GM04503 (cell line): ENCODE measurements at places on chromosomes 7 and 10.

DNA sequence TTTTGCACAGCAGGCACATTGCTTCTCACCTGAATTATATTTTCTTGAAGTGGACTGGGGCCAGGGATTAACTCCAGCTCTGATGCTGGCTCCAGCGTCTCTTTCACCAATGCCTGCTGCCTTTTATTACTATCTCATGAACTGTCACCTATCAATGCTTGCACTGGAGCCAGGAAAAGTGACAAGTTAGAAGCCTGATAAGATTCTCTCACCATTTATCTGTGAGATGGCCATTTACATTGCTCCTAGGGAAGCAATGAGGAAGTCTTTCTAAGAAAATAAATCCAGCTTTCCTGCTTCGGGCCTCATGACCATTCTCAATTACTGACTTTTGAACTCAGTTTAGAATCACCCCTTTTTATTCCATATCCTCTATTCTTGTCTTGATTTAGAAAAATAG is 48.5 kb upstream of the LRRTM3 start:
- DNase-seq = no peak

DNA sequence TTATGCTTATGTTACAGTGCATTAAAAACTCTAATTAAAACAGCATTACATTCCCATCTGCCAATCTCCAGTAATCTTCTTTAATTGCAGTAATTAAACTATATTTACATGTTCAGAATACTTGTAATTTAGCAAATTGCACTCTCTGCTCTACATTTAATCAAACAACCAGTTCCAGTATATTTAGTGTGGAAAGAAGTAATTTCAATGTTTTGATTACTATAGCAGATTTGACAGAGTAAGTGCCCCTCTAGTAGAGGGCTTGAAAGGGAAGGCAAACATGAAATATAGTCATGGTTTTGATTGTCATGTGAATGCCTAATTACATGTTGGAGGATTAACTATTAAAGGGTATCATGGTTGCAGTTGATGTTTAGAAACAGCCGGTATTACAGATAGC is 739.7 kb downstream of the AUTS2 start:
- no peak for DNase-seq

DNA sequence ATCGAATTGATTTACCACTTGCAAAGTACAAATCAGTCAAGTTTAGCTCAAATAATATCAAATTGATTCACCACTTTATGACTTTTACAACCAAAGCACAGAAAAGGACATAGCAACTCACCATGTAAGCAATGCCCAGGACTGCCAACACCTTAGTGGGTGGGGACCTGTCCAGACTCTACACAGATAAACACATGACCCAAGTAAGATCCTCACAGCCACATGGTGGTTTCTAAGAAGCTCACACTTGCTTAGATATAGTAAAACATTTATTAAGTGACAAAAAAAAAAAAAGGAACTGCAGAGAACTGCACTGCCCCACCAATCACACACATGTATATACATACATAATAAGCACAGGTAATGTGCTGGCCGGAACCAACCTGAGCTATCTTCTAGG is 116.2 kb downstream of the SLC25A13 start:
- DNase-seq = no peak

GRCh38 chr10:644076-644942 is 45.2 kb downstream of the DIP2C start:
- no peak for DNase-seq

DNA sequence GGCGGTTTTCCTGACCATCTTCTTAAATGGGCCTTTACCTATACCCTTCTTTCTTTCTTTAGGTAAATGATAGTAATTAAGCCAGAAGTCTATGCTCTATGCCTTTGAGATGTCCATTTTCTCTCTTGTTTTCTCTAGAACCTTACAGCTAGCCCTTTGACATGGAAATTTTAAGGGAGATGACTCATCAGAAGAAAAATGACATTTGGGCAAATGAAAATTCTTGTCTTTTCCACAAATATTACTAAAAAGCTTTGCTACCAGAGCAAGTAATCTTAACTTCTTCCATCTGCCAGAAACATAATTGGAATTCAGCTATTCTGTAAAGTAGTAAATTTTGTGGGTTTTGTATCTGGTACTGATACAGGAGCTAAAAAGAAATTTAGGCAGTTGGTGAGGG is 59.5 kb downstream of the CCDC3 start:
- DNase-seq = no peak

DNA sequence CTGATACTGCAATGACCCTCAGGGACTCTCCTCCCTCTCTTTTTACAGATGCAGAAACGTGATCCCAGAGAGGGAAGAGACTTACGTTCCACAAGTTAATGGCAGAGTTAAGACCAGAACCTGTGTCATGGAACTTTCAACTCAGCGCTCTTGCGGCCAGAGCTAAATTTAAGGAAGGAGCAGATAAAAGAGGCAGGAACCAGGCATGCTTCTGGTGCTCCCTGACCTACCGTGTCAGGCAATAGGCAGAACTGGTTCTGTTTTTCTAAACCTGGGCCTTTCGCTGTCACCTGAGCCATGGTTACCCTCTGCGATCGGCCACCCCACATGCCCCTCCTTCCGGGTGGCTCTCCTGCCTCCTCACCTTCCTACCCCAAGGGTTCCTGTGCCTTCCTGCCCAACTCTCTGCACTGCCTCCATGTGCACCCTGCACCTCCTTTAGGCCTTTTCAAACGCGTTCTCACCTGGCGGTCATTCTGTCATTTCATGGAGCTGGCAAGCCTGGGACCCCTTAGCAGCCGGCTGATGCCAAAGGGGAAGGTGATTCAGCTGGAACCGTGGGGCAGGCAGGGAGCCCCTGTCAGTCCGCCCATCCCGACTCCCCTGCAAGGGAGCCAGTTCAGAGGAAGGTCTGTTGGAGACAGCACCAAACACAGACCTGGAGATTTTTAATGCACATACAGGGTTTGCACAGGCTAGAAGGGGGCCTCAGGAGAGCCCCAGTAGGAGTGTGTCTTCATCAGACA is 7.7 kb upstream of the GBX1 start:
- DNase-seq = no peak

GRCh38 chr7:86643561-86644281 is at the start of gene GRM3:
Gene GRM3, plus strand, starts transcription at chr7:86643909. Its CDS starts 121,237 bp downstream, at chr7:86765146.
- no peak for DNase-seq

GRCh38 chr10:10796774-10797415 is 220.8 kb upstream of the CELF2 start:
- no peak for DNase-seq

- no peak for DNase-seq
Observed at GRCh38 chr7:144497282-144497681, 93.8 kb upstream of the NOBOX start.

- DNase-seq = no peak
Observed at GRCh38 chr10:125190414-125190813, 30.1 kb upstream of the CTBP2 start.

DNA sequence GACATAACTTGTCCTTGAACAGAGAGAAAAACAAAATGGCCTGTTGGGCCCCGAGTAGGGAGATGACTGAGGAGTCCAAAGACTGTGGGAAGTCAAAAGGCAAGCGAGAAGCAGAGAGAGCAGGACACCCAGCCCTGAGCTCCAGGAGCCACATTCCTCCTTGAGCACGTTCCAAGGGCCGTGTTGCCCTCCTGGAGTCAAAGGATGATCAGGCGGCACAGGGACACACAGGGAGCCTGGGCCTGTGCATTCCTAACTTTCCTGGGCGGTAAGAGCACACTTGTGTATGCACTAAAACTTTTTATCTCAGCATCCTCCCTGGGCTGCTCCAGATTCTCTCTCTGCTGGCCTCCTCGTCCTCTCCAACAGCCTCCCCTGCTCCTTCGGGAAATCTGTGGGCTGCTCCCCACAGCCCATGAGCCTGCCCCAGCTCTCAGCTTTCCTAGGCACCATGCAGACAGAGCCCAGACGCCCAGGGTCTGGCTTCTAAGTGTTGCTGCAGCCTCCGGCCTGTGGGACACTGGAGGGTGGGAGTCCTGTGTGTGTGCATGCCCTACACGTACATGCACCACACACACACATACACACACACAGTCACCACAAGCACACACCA is 281.8 kb downstream of the POU6F2 start:
- DNase-seq = no peak

DNA sequence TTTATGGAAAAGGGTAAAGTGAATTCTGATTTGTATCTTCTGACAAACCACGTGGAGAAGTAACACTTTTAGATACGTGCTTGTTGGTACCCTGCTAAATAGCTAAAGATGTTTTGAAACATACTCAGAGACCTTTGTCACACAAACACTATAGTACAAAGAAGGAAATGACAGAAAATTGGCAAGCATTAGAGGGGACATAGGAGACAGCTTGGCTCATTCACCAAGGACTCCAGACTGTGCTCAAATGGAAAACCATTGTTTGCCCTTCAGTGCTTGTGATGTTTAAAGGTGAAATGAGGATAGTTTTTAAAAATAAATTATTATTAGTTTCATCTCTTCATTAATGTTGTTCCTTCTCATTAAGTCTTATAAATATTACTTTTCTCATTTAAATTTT is 34.0 kb upstream of the CD36 start:
- no peak for DNase-seq

GRCh38 chr10:36341471-36341870 is 699.4 kb upstream of the FZD8 start:
- DNase-seq = no peak

DNA sequence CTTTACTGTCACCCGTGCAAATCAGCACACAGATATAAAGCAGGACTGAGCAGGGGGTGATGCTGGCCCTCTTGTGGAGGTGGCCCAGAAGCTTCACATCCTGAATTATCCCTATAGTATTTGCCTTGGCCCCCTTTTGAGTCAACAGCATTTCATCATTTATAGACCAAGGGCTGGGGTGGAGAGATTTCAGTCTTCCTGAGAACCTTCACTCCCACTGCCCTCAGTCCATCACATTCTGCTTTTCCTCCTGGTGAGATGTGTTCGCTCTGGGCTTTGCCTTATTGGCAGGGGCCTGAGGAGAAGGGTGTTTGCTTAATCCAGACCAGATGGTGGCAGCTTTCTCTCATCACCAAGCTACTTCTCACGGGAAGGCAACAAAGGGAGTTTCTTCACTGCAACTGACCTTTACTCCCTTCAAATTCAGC is 47.7 kb downstream of the NOC3L start:
- peak; percentile 59 for DNase-seq

DNA sequence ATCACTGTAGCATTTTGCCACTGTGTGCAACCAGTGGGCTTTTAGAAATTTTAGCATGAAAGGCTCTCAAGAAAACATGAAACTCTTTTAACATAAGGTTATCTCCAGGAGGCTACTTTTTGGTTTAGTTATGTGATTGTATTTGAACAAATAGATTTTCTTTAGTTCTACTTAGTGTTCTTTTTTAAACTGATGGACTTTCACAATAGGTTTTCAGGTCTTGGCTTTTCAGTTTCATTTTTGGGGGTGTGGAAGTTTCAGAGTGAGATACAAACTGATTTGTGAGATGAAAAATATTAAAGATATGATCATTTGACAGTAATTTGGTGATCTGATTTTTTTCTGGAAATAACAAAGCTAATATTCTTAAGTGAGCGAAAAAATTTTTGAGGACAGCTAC is 344.1 kb downstream of the PHF14 start:
- DNase-seq = no peak

DNA sequence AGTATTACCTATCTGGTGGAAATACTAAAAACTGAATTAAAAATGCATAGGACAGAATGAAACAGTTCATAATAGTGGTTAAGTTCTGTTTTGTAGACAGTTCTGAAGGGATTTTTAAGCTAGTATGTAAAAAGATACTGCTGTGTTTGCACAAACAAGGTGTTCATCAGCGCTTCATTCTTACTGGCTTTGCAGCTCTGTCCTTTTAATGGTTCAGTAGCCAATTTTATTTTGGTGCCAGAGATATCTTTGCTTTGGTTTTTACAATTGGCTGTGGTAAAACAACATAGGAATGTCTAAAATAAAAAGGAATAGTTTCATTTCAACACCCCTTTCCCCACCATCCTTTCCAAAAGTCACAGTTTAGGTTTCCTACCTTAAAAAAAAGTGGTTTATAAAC is 33.0 kb downstream of the STAM start:
- DNase-seq = no peak

DNA sequence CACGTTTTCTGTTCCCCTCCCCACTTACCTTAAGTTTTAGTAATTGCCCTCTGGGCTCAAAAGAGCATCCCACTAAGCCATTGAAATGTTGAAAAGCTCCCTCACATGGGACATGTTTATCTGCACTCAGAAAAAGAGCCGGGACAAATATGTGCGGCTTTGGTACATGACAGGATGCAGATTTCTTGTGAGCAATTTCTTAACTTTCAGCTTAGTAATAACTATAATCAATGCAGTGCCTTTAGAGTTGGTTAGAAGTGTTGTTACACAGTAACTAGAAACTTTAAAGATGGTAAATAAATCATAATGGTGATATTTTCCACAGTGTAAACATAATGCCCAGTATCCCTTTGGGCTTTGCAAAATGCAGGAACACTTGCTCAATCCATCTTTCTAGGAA is 89.2 kb downstream of the ZNF365 start:
- no peak for DNase-seq

DNA sequence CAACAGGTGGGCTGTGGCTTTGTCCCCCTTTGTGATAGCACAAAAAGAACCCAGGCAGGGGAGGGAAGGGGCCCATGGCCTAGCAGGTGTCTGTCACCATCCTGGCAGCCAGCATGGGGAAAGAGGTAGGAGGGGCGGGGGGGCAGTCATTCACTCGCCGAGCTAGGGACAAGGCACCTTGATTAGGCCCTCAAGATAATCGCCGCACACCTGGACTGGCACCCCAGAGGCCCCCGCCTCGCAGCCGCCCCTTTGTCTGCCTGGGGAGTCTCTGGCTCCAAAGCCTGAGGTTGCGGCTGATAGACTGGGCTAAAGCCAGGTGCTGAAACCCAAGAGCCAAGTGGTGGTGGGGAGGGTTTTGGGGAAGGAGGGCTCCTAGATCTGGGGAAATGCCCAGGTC is 151.2 kb upstream of the PCBD1 start:
- no peak for DNase-seq

- DNase-seq = no peak
Observed at GRCh38 chr7:113424185-113424817, 305.9 kb upstream of the SMIM30 start.

GRCh38 chr10:69211524-69211923 is 8.6 kb upstream of the HKDC1 start:
- no peak for DNase-seq
